Right renal cortex interstitium (tissue), 3 donors: ENCODE measurements at places on chromosomes 11 and 22. TPM values are rescaled to one million over a fixed set of nuclear protein-coding genes. Genes with fewer than 3 reads are reported as not detected.

SAA1 gene
- polyA plus RNA-seq = not detected

STX3 gene
- polyA plus RNA-seq = 52.6 TPM

CRYBB3 gene
- 0.30 TPM for polyA plus RNA-seq

NXPE2 gene
- polyA plus RNA-seq = 0.31 TPM

RCE1 gene
- polyA plus RNA-seq = 23.2 TPM

SOX6 gene
- polyA plus RNA-seq = 22.4 TPM

MRGPRX4 gene
- polyA plus RNA-seq = not detected

C11orf91 gene
- polyA plus RNA-seq = not detected

OR51B4 gene
- 0.22 TPM for polyA plus RNA-seq

TSPAN18 gene
- polyA plus RNA-seq = 46.2 TPM

SCGB1D4 gene
- not detected for polyA plus RNA-seq

TMPRSS4 gene
- 27.6 TPM for polyA plus RNA-seq

RAB39A gene
- 0.72 TPM for polyA plus RNA-seq

ZNF214 gene
- 11.8 TPM for polyA plus RNA-seq

PDGFD gene
- 33.0 TPM for polyA plus RNA-seq

MMP8 gene
- not detected for polyA plus RNA-seq

CTR9 gene
- polyA plus RNA-seq = 67.5 TPM

CDHR5 gene
- polyA plus RNA-seq = 31.0 TPM

PANX2 gene
- polyA plus RNA-seq = 1.1 TPM

LMO2 gene
- 37.1 TPM for polyA plus RNA-seq

MYEOV gene
- 4.8 TPM for polyA plus RNA-seq

GAL3ST1 gene
- 27.1 TPM for polyA plus RNA-seq

TRMU gene
- polyA plus RNA-seq = 43.6 TPM

CTSF gene
- polyA plus RNA-seq = 107 TPM

DGCR6L gene
- polyA plus RNA-seq = 45.6 TPM

SHISA8 gene
- 0.25 TPM for polyA plus RNA-seq

APOL4 gene
- polyA plus RNA-seq = 10.9 TPM

CLCF1 gene
- 4.2 TPM for polyA plus RNA-seq

CD82 gene
- polyA plus RNA-seq = 17.8 TPM

MPEG1 gene
- 9.4 TPM for polyA plus RNA-seq

CRYAB gene
- 52.8 TPM for polyA plus RNA-seq

CHRNA10 gene
- polyA plus RNA-seq = 1.3 TPM

KDELR3 gene
- 9.1 TPM for polyA plus RNA-seq

HTATIP2 gene
- 3.3 TPM for polyA plus RNA-seq

NTM gene
- 43.6 TPM for polyA plus RNA-seq

RFPL3 gene
- polyA plus RNA-seq = 0.13 TPM

RAPSN gene
- polyA plus RNA-seq = not detected

GAB4 gene
- polyA plus RNA-seq = not detected

MYOD1 gene
- not detected for polyA plus RNA-seq
